ENCODE measurements at places on chromosomes 13 and 19.

DNA sequence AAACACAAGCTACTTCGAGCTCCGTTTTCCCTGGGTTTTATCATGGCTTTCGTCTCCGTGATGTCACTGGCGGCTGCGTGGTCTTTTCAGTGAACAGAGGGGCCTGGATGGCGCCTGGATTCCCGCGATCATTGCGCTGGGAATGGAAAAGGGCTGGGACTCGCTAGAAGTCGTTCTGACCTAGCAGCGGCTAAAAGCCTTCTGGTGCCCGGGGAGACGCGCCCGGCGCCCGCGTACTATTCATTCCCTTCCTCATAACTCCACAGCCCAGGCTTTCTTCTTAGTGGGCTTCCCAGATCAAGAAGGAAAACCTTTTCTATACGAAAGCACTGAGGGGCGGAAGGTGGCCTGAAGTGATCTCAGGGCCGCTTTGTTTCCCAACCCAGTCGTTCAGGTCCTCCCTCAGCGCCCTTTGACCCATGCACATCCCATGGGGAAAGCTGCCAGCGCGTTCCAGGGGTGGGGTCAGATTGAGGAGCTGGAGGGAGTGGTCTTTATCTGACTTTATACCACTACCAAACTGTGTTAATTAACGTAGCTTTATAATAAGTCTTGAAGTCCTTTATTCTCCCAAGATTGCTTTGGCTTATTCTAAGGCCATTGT, 96.6 kb downstream of the ELF1 start:
- DNase-seq, result no peak

GRCh38 chr19:2227415-2228156, 8.5 kb downstream of the PLEKHJ1 start:
- DNase-seq, result peak; percentile 61

DNA sequence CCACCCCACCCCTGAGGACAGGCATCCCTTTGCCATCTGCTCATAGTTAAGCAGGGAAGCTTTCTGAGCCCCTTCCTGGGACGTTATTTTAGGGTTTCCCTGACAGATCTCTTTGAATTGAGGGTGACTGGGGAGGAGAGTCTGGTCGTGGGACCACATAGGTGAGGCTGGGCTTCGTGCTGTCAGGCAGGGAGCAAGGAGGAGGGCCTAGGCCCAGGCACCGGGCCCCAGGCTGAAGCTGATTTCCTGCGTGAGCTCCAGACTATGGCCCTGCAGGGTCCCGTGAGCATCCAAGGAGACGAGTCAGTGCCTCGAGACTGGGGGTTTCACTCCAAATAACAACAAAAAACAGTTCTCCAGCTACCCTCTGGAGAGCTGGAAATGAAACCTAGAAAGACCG, 60.4 kb downstream of the MYO9B start:
- no peak for DNase-seq

- no peak for DNase-seq
Measured at GRCh38 chr19:16831531-16831930, 2.3 kb downstream of the SIN3B start.

DNA sequence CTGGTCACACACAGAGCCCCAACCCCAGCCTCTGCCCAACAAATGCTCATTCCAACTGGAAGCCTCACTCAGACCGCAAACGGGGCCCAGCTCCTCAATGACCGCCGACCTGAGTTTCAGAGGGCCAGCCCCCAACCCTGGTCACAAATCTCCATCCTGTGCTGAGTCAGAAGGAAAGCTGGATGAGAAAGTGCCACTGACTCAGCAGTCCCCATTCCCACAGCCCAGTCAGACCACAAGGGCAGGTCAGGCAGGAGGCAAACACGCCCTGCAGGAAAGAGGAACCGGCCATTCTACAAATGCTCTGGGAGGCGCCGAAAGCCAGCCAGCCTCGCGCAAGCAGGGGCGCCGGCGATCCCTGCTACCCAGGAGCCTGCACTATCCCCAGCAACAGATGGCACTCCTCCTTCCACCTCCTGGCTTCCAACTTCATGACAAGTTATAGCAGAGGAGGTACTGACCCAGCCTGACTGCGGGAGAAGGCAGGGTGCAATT, 14.1 kb upstream of the PRKD2 start:
- DNase-seq, result no peak

DNA sequence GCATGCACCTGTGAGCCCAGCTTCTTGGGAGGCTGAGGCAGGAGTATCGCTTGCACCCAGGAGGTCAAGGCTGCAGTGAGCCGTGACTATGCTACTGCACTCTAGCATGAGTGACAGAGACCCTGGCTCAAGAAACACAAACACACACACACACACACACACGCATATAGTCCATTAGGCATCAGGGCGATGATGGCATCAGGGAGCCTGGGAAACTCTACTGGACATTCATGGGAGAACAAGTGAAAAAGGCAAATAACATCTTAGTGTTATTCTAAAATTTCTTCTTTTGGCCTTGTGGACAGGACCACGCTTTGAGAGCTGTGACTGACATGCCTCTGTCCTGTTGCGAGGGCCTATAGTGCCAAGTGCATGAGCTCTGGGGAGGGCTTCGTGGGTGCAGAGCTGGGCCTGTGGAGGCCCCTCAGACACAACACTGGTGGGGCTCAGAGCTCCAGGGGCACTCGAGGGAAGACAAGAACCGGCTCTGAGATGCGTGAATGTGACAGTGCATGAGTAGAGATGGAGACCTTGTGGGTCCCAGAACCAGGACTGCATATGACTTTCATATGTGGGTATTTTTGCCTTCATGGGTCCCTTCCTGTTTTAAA, 8.0 kb upstream of the USF2 start:
- DNase-seq, result peak; percentile 4

GRCh38 chr19:13834244-13835069, 39.2 kb downstream of the ZSWIM4 start:
- no peak for DNase-seq

- DNase-seq, result no peak
Measured at GRCh38 chr19:33286899-33287298, 15.4 kb downstream of the CEBPA start.

- DNase-seq, result no peak
Measured at GRCh38 chr19:30634996-30635975, 263.1 kb downstream of the ZNF536 start.

- no peak for DNase-seq
Measured at GRCh38 chr13:61202042-61202441, 213.6 kb downstream of the PCDH20 start.

DNA sequence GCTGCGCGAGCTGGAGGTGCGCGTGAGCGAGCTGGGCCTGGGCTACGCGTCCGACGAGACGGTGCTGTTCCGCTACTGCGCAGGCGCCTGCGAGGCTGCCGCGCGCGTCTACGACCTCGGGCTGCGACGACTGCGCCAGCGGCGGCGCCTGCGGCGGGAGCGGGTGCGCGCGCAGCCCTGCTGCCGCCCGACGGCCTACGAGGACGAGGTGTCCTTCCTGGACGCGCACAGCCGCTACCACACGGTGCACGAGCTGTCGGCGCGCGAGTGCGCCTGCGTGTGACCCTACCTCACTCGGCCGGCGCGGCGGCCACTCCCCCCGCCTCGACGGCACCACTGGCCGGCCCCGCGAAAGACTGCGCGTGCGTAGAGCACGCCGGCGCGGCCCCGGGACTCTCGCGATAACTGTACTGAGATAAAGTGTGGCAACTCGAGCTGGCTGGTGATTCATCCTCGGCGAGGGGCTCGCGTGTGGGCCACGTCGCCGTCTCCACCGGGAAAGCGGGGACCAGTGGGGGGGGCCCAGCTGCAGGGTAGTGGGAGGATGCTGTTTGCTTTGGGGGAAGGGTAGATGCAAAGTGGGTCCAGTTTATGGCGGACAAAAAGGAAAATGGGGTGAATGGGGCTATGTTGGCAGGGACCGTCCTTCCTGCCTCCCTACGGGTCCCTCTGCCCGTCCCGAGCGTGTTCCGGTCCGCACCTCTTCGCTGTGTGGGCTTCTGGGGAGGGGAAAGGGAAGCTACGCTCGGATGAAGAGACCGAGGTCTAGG, 11.4 kb downstream of the FUT6 start:
- DNase-seq, result peak; percentile 98

DNA sequence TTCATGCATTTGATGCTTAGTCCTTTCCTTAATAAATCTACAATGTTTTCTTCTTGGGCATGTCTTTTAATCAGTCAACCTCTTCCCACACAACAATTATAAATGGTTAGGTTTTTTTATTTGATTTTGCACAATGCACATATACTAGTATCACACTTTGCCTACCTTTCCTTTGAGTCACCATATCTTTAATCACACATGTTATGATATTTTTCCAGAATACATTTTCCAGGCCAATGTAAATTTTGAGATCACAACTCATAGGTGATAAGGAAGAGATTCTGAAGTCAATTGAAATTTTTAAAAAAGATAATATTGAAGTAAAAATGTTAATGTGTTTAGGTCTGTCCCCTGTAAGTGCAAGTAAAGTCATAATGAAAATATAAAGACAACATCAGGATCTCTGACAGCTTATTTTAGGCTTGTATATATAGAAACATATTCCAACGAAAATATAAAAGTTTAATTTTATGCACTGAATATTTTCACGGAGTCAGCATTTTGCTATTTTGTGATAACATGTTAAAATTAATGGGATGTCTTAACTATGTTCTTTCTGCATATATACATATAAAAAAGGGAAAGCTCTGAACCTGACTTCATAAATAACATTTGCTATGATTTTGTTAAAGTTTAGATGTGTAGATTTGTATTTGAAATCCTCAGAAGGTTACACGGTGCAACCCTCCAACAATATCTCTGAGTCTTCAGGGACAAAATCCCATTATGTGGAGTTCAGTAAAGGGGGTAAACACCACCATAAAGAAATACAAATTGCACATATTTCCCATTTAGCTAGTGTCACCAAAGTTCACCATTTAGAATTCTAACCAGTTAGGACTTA, 351.9 kb downstream of the DACH1 start:
- no peak for DNase-seq

GRCh38 chr13:98565726-98566565, 11.0 kb downstream of the STK24 start:
- DNase-seq, result no peak

- no peak for DNase-seq
Measured at GRCh38 chr13:104140552-104140951, 1074.3 kb upstream of the SLC10A2 start.

DNA sequence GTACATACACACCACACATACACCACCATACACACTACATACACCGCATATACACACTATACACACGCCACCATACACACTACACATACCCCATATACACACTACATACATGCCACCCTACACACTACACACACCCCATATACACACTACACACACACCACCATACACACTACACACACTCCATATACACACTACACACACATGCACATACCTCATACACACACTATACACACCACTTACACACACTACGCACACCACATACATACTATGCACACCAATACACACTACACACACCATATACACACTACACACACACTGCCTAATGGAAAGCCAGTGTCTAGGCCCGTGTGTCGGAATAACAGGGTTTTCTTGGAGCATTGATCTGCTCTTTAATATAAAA, 27.5 kb downstream of the CRYL1 start:
- DNase-seq, result no peak

DNA sequence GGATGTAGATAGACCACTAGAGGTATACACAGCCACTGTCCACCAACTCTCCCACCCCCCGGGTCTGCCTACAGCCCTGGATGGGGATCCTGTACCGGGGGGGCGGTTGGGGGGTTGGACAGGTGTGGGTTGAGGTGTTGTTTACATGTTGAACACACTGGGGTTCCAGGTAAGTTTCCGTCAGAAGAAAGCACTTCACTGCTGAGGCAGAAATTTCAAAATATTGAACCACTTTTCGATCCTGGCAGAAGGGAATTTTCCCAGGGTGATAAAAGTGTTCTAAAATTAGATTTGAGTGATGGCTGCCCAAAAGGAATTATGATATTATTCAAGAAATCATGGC, 6.6 kb upstream of the CEACAM16 start:
- no peak for DNase-seq

DNA sequence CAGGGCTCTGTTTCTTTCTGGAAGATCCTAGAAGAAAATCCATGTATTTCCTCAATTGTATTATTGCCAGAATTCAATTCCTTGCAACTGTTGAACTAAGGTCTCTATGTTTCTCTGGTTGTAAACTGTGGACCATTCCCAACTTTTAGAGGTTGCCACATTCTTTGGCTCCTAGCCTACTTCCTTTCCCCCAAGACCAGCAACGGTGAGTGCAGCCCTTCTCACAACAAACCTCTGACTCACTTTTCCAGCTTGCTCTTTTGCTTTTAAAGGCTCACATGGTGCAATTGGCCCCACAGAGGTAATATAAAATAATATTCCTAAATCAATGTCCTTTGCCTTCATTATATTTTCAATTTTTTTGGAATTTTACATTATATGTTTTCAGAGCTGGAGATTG, 371.3 kb downstream of the SLITRK5 start:
- DNase-seq, result no peak

- DNase-seq, result no peak
Measured at GRCh38 chr19:58372311-58373133, 8.3 kb downstream of the ZNF837 start.

DNA sequence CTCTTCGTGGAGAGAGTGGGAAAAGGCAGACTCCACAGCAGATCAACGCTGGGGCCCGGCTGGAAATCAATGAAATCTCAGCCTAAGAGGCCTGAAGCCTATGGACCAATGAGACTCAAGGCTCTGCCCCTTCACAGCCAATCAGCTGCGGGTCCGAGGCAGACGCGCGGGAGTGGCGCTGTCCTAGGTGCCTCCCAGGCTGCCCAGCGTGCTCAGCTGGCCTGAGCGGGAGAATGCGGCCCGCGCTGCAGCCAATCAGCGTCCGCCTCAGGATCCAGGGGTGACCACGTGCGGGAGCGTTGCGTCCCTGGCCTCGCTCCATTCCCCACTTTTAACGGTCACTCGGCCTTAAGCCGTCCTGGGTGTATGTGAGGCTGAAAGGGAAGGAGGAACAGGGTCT, at the start of gene ZBTB32:
Gene ZBTB32 (plus strand): TSS at position 341 of the 400 bp plus-strand sequence. CDS start 10,069 bp downstream, outside the sequence.
- DNase-seq, result no peak

GRCh38 chr13:39210961-39211534, 172.8 kb downstream of the NHLRC3 start:
- no peak for DNase-seq

DNA sequence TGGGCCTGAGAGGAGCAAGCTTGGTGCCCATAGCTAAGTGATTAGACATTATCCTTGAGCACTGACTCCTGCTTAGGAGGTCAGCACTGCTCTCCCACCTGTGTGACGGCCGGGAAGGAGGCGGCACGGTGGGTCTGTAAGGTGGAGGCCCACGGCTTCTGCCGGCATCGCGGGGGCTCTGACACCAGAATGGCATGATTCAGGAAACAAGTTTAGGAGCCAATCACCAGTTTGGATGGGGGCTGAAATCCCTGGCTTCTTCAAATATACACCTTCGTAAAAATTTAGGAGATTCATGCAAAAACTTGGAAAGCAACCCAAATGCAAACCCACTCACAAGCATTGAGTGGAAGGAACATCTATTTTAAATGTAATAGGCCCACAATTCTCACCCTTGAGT, 307.3 kb upstream of the TSHZ3 start:
- DNase-seq, result no peak

DNA sequence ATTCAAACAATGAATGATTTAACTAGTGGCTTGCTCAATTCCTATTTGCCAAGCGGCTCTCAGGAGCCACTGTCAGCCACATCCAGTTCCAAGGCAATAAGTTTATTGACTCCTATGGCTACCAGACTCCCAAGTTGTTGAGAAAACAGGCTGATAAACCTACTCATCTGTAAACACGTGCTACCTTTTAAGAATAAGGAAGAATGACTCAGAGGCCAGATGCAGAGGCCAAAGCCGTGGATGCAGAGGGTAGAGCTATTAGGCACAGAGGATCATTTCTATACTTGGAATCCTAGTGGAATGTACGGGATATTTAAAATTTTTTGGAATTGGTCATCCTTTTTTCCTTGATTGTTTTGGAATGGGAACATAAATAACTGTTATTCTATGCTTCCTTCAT, 1921.1 kb downstream of the OLFM4 start:
- DNase-seq, result no peak

- DNase-seq, result no peak
Measured at GRCh38 chr19:1322198-1322981, 36.7 kb downstream of the EFNA2 start.
